ENCODE measurements at places on chromosomes 16 and 17.
A peak's percentile ranks its signal among the peaks of the same experiment; 100 is the strongest.

- DNase-seq: no peak
Observed at GRCh38 chr17:60147553-60148223, 2.1 kb upstream of the CA4 start.

DNA sequence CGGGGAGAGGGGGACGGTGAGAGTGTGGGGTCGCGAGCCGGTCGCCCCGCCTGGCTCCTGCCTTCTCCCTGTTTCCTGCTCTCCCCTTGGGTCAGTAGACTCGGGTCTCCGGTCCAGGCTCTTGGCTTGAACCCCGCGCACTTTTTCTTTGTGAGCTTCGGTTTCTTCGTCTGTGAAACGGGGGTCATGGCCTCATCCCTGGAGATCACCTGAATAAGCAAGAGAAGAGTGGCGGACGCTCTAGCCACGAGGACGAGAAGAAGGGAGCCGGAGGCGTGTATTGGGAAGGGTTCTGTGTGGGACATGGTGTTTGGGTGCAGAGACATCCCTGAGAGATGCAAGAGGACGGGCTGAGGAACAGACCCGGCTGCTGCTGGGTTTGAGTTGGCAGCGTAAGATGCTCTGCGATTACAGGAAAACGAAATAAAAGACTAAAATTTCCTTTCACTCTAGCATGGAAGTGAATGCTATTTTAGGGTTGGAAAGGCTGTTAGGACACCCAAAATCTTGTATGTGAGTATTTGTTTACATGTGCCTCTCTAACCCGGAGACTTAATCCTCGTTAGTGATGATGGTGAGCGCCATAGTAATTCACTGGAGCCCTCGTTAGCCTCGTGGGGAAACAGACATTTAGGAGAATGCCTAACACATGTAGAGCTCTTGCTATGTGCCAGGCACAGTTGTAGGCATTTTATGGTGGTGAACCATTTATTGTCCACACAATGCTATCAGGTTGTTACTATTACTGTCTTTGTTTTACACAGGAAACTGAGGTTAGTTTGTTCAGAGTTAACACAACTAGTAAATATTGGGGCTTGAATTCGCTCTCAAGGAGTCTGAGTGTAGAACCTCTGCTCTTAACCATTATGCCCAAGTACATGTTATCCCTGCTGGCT, 646 bp downstream of the KIF22 start:
- no peak for DNase-seq

DNA sequence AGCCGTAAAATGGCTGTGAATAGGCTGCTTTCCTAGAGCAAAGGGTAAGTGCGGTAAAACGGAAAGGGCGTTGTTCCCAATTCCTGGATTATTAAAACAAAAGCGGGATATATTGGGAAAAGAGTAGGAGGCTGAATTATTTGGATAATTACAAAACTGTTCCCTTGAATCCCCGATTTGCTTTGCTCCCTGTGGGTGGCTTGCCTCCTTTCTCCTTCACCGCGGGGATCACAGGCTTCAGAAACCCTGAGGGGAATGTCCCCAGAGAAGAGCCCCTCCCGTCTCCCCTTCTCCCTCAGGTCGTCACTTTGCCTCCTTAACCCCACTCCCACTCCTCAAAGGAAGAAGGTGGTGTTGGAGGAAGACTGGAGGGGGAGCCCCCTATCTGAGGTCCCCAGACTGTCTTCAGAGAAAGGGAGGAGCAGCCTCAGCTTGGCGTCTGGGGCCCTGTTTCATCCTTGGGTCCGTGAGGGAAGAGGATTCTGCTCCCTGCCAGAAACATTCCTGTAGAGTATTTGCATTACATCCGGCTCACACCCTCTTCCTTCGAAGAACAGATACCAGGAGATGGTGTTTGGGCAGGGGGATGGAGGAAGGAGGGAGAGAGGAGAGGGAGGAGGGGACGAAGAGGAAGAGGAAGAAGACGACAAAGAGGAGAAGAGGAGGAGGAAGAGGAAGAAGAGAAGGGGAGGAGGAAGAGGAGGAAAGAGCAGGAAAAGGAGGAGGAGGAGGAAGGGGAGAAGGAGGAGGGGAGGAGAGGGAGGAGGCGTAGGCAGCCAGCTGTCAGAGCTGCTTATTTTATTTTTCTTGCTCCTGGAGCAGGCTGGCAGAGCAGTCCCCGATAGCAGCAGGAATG, 31.8 kb downstream of the MRM1 start:
- DNase-seq: no peak

DNA sequence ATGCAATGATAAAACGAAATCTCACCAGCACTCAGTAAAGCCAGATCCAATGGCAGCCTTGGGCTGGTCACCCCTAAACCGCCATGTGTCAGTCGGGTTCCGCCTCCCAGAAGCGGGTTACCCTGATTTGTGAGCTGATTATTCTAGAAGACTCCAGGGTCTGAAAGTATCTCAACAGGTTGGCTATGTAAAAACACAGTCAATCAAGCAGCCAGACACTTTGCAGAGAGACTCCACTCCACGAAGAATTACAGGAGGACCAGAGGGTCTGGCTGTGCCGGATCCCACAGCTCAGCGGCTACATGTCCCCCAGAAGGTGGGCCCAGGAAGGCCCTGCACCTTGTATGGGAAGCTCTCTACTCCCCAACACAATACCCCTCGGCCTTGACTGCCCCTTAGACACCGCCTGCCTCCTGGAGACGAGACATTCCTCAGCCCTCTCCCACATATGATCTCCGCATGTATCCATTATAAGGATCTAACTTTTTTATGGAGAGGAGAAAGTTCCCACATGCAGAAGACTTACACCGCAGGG, 23.3 kb downstream of the ZFHX3 start:
- DNase-seq: no peak

DNA sequence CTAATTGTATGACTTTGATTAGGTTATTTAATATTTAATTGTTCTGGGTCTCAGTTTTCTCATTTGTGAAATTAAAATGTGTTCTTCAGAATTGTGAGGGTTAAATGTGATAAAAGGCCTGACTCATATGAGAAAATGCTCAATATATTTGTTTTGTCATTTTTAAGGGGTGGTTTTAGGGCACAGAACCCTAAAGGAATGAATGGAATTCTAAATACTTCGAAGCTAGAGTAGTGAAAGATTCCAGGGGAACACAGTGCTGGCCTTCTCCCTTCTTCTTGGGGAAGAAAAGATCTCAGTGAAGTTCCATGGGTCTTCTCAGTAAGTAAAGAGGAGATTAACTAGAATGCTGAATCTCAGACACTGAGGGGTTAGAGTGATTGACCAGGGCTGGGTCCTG, 3.9 kb upstream of the SMPD3 start:
- no peak for DNase-seq

- no peak for DNase-seq
Observed at GRCh38 chr16:74321356-74321755, 24.7 kb downstream of the PSMD7 start.

- DNase-seq: no peak
Observed at GRCh38 chr16:79703066-79703465, 102.5 kb upstream of the MAF start.

- DNase-seq: no peak
Observed at GRCh38 chr17:71084219-71084618, 914.9 kb downstream of the KCNJ2 start.

- DNase-seq: peak; percentile 50
Observed at GRCh38 chr17:29588562-29589411, 661 bp downstream of the GIT1 start.

All from activated gamma-delta T cell treated with anti-CD3 and anti-CD28 coated beads, Interleukin-2, amount 50 U/mL, for 16 hours (primary cell).